Hematopoietic multipotent progenitor cell treated with erythropoietin and hydrocortisone succinate and interleukin-3 and kit ligand, for 4 days (in vitro differentiated cells): ENCODE measurements at places on chromosomes 13 and 19.

DNA sequence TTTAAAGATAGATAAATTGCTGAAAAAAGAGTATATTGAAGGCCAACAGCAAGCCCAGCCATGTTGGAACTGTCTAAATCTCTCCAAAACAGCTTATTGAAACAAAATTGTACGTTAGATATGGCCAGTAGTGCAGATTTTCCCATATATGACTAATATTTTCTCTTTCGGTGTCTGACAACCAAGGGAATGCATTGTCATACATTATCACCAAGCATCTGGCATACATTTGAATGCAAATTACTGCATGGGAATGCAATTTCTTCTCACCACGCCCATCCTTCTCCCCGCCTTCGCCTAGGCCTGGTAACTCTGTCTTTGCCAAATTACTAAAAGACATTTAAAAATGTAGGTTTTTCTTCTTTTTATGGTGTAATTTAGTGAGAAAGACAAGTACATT, 32.5 kb upstream of the IRS2 start:
- DNase-seq: no peak

DNA sequence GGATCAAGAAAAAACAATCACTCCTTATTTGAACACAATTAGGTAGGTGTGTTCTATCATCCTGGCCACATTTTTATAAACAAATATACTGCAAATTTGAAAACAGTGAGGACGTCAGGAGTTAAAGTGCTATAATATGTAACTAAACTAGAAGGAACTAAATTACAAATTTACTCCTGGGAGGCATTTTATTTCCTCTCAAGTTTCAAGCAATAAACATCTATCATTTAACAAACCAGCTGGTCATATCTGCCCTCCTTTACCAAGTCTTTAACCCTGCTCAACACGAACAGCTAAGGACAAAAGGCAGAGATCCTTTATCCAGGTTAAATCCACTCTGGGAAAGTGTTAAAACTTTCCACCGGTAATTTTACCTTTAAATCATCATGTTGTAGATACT, 26.5 kb downstream of the ANKRD10 start:
- no peak for DNase-seq

- DNase-seq: peak; percentile 10
These were observed 96.1 kb upstream of the MBNL2 start for GRCh38 chr13:97125810-97126738.

GRCh38 chr19:38304866-38305429, 897 bp downstream of the C19orf33 start:
- peak; percentile 81 for DNase-seq

- no peak for DNase-seq
These were observed 15.9 kb upstream of the EPHX3 start for GRCh38 chr19:15248106-15248505.

GRCh38 chr13:30337061-30337610, 29.8 kb upstream of the KATNAL1 start:
- no peak for DNase-seq

- DNase-seq: no peak
These were observed 82.5 kb downstream of the TSHZ3 start for GRCh38 chr19:31266731-31267130.

- DNase-seq: no peak
These were observed 4.2 kb downstream of the NAPA start for GRCh38 chr19:47510516-47511127.

DNA sequence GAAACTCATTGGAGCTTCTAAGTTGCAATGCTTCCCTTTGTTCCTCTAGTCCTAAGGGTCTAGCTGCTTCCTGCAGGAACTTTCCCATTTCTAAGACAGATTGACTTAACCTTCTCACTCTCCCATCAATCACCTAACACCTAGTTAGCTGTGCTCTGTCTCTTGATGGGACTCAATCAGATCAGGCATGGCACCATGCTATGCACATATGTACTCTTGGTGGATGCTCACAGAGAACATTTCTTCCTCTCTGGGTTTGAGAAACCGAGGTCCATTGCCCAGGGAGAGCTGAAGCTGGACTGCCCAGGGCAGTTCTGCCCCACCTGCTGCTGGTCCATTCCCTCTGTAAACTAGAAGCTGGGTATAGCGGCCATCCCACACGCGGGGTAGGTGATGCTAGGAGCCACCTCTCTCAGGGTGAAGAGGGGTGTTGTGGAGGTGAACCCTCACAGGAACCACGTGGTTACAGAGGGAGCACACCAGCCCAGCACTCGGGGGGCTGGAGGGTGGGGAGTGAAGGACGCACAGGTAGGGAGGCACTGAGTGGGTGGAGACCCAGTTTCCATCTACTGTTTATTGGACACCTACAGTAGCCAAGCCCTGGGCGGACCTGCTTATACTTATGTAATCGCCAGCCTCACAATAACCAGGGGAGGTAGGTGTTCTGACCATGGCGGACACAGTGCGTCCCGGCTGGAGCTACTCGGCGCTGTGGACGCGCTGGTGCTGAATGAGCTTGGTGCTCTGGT, 3.1 kb upstream of the UBE2M start:
- no peak for DNase-seq

DNA sequence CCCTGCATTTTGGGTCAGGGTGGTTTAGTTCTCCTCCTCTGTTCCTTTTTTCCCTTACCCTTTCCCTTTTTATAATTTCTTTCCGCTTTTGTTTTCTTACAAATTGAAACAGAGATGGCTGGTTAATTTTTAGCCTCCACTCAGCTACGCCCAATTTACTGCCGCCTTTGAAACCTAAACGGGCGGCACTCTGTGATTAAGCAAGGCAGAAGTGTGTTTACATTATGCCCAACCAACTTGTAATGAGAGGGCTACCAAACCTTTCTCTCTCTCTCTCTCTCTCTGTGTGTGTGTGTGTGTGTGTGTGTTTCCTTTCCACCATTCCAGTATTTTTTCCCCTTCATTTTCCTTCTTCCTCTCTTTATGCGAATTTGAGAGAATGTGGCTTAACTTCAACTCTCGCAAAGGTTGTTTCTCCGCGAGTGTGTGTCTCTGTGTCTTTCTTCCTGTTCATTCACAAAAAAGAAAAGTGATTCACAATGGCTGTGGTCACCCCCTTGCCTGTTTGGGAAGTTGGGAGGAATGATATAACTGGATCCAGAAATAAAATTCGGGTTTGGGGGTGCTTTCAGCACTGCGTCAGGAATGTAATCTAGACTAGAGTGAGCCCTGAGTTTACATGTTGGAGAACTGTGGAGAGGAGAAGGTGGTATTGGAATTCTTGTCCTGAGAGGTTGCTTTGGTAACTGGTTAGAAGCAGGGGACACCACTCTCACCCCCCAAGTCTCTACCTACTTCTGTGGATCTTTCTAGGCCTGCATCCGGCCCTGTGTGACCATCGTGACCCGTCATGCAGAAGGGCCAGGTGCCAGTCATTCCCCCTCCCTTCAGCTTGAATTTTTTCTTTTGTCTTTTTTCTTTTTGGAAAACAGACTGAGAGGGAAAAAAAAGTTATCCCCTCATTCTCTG, 31.4 kb downstream of the NFIX start:
- DNase-seq: no peak

- no peak for DNase-seq
These were observed 16.4 kb upstream of the UPF3A start for GRCh38 chr13:114264886-114265611.

- DNase-seq: no peak
These were observed 25.4 kb downstream of the CHST8 start for GRCh38 chr19:33647146-33647545.

DNA sequence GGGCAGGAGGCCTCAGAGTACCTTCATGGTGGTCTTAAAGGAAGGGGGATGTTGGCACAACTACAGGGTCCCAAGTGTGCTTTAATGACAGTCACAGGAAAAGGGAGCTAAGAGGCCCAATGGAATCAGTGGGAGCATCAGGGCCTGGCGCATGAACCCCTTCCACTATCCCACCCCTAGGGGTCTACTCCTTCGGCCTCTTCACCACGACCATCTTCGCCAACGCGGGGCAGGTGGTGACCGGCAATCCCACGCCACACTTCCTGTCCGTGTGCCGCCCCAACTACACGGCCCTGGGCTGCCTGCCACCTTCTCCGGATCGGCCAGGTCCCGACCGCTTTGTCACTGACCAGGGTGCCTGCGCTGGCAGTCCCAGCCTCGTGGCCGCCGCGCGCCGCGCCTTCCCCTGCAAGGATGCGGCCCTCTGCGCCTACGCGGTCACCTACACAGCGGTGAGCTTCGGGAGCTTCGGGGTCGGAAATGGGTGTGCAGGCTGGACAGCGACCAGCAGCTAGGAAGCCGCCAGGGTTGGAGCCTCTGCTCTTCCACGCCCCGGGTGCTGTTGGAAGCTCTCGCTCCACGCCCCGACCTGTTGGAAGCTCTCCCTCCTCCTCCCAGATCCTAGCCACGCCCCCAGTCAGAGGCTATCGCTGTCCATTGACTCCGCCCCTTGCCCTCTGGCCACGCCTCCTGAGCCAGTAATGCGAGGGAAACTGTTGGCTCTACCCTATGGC, 6.0 kb downstream of the PLPPR2 start:
- peak; percentile 51 for DNase-seq

GRCh38 chr13:89574077-89574476, 1773.4 kb upstream of the MIR17HG start:
- no peak for DNase-seq

GRCh38 chr19:42683917-42684513, 56.3 kb downstream of the PSG3 start:
- peak; percentile 59 for DNase-seq

DNA sequence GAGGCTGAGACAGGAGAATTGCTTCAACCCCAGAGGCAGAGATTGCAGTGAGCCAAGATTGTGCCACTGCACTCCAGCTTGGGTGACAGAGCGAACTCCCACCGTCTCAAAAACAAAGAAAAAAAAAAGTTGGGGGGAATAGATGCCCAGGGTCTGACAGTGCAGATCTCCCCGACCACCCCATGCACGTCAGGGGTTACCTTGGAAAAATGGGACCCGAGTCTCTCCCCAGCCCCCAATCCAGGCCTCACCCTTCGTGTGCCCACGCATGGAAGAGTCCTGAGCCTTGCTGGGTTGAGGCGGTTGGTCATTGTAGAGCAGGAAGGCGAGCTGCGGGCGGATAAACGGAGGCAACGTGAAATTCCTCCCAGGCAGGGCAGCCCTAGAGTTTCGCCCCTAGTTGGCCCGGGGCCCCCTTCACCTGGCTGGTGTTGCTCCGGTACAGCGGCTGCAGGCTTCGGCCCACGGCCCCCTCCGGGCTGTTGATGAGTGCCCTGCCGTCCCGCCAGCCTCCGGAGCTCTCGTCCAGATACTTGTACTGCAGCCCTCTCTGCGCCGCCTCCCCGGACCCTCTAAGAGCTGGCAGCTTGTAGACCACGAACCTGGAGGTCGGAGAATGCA, 588 bp downstream of the DNASE2 start:
- DNase-seq: peak; percentile 55

GRCh38 chr19:46976845-46977320, 42.8 kb upstream of the NPAS1 start:
- peak; percentile 80 for DNase-seq

- no peak for DNase-seq
These were observed 102.5 kb downstream of the ARHGEF7 start for GRCh38 chr13:111217641-111218040.

GRCh38 chr13:93305886-93306285, 79.3 kb downstream of the GPC6 start:
- DNase-seq: no peak

DNA sequence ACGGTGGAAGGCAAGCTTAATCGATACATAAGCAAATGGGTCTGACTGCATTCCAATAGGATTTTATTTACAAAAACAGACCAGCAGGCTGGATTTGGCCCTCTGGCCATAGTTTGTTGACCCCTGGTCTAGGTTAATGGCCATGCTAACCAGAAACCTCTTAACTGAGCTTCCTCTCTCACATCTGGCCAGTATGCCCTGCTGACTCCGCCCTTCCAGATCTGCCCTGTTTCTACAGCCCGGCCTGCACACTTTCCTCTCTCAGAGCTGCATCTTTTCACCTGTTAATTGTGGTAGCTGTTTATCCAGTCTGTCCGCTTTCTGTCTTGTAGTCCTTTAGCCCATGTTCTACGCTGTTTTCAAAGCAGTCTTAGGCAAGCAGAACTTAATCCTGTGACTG, 25.6 kb downstream of the EDNRB start:
- no peak for DNase-seq

DNA sequence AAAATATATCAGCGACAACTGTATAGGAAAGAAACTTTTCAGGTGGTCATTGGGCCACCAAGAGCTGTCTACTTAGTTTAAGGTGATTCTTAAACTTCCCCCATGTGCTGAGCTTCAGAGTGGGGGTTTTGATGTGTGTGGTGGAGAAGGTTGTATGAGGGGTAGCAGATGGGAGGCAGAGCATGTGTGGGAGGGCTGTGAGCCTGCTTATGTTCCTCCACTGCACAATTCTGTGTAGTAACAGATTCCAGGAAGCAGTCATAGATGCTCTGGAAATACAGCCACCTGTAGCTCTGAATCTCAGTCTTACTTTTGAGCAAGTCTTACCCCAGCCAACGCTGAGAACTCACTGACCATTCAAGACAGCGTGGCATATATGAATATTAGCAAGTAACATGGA, 95.3 kb upstream of the SPATA13 start:
- no peak for DNase-seq

GRCh38 chr13:66265371-66265770, 964.8 kb downstream of the PCDH9 start:
- DNase-seq: no peak

GRCh38 chr19:18415178-18415867, 3.9 kb upstream of the SSBP4 start:
- peak; percentile 86 for DNase-seq

GRCh38 chr13:23735329-23735728, 153.9 kb downstream of the MIPEP start:
- no peak for DNase-seq

DNA sequence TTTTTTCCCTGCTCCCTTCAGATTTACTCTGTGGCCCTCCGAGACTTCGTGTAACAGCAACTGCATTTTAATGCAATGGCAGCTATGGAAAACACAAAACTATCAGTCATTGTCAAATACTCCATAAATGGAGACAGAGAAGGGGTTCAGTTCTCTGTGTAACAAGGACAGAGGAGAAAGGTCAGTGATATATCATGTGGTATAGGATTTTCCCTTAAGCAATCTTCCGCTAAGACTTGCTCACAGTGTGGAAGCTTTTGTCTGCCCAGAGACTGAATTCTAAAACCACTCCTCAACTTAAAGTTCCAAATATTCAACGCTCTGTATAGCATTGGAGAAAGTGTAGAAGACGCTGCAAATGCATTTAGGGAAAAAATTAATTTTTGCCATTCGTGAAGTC, 111.3 kb upstream of the EDNRB start:
- DNase-seq: no peak

DNA sequence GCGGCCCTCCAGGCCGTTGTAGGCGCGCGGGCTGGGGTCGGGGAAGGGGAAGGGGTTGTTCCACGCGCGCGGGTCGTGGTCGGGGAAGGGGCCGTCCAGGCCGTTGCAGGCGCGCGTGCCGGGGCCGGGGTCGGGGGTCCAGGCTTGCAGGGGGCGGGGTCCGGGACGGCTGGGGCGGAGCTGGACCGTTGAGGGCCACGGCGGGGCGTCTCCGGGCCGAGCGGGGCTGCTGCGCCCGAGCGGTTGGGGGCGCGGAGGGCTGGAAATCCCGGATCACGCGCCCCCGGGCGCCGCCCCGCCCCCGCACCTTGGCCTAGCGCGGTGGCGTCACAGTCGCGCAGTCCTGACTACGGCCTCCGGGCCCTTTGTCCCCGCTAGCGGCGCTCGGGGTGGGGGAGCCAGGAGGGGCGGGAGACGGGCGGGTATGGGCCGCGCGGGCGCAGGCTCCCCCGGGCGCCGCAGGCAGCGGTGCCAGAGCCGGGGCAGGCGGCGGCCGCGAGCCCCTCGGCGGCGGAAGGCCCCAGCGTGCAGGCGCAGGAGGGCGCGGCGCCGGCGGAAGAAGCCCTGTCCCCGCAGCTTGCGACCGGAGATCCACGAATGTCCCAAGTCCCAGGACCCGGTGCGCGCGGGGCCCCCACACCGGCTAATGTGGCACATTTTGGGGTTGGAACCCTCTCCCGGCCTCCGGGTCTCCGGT, 665 bp downstream of the GPX4 start:
- peak; percentile 88 for DNase-seq
